ENCODE measurements at places on chromosomes 7 and 10.

- no peak for DNase-seq
Measured at GRCh38 chr7:25280181-25280580, 51.9 kb upstream of the NPVF start.

DNA sequence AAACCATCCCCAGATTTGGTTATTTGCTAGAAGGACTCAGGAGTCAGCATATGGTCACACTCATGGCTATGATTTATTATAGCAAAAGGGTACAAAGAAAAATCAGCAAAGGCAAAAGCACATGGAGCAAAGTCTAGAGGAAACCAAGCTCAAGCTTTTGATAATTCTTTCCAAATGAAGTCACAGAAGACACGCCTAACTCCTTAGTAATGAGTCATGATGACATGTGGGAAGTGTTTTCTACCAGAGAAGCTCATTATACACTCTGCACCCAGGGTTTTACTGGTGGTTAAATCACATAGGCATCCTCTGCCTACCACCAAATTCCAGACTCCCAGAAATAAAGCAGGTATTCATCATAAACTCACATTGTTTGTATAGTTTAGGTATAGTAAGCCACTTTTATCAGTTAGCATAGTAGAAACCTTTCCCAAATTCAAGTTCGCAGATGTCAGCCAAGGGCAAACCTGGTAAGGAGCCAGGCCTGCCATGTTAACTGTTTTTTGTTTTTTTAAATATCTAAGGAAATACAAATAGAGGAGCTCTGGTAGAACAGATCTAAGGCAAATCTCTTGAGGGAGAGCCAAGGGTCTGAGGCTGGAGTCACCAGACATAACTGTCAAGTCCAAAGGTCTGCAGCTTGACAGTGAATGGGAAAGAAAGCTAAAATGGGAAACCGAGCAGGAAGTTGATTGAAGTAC lies 15.4 kb upstream of the HIBADH start:
- DNase-seq = no peak

- DNase-seq = peak; percentile 1
Measured at GRCh38 chr10:83075016-83075814, 1064.1 kb upstream of the GHITM start.

GRCh38 chr10:131804551-131805295 lies 96.1 kb upstream of the PPP2R2D start:
- DNase-seq = no peak

- no peak for DNase-seq
Measured at GRCh38 chr7:132622081-132622480, 45.8 kb upstream of the PLXNA4 start.

GRCh38 chr7:47352394-47352968 lies 229.4 kb downstream of the TNS3 start:
- no peak for DNase-seq

DNA sequence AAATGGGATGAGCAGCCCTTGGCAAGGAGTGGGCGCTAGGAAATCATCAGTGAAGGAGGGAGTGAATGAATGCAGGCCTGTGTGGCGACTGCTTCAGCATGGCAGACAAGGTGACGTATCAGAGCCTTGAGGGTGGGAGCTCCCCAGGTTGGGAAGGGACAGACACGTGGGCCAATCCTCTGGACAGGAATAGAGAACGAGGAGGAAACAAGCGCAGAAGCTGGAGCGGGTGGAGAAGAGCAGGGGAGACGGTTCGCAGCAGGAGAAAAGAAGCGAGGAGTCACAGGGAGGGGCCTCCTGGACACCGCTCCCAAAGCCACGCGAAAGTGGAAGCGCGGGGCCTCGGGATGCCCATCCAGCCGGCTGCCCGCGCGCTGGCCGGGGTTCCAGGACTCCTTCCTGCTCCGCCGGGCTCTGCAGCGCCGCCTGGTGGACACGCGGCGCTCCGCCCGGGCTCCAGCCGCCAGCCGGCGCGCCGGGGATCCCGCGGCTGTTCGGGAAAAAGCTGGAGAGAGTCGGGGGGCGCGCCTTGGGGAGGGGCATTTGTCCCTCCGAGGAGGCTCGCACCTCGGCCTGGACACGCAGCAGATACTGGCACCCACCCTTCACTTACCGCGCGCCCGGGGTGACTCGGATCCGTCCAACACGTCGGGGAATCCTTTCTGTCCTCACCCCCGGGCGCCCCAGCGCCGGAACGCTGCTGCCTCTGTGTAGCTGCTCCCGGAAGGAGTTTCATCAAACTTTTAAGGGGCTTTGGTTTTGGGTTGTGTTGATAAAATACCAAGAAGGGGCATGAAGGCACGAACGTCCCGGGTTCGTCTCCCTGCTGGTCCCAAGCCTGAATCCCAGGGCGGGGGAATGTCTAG lies 6.3 kb downstream of the ZNF503 start:
- DNase-seq = no peak

DNA sequence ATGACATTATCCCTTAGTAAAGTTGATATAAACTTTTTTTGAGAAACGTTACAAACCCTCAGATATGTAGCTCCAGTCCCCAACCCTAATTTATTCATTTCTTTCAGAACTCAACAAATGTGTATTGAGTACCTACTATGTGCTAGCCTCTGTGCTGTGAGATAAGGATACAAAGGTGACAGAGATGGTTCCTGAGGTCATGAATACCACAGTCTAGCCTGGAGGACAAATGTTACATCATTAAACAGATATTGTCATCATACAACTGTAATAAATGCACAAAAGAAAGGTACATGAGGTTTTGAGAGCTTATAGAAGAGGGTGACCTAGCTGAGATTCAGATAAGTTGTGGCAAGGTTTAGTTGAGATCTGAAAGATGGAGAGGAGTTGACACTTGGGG lies 4.4 kb upstream of the WIPF3 start:
- no peak for DNase-seq

DNA sequence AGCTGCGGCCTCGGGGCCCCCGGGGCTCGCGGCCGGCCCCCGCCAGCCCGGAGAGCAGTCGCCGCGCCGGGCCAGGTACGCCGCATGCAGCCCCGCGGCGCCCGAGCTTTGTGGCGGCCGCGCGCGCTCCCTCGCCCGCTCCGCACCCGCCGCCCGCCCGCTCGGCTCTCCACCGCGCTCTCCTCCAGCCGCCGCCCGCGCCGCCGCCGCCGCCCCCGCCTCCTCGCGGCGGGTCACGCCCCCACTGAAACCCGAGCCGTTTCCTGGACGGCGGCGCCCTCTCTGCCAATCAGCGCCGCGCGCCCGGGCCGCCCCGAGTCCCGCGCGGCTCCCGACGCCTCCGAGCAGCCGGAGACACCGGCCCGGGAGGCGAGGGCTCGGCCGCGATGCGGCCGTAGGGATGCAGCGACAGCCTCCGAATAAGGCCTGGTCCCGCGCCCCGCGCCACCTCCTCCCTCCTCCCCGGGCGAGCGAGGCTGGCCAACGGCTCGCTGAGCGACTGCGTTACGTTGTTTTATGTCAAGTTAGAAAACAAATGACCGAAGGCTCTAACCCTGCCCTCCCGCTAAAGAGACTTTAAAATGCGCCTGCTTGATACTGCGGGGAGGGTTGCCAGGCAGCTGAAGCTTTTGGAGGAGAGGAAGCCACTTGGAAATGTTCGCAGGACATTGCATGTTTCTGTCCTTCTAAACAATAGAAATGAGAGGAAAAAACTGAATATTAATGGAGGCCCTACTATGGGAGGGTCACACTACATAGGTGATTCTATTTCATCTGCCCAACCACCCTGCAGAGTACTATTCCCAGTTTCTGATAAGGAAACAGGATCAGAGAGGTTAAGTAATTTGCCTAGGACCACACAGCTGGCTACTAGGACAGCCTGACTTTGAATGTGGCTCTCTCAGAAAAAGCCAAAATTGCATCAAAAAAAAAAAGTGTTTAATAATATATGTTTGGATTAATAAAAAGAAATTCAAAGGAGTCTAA lies at the start of gene FGFR2:
Gene FGFR2 (minus strand): TSS at position 182 of the 987 bp plus-strand sequence. CDS start 4,627 bp downstream, outside the sequence.
- no peak for DNase-seq

- DNase-seq = no peak
Measured at GRCh38 chr10:42553064-42553407, 85.3 kb downstream of the ZNF33B start.

DNA sequence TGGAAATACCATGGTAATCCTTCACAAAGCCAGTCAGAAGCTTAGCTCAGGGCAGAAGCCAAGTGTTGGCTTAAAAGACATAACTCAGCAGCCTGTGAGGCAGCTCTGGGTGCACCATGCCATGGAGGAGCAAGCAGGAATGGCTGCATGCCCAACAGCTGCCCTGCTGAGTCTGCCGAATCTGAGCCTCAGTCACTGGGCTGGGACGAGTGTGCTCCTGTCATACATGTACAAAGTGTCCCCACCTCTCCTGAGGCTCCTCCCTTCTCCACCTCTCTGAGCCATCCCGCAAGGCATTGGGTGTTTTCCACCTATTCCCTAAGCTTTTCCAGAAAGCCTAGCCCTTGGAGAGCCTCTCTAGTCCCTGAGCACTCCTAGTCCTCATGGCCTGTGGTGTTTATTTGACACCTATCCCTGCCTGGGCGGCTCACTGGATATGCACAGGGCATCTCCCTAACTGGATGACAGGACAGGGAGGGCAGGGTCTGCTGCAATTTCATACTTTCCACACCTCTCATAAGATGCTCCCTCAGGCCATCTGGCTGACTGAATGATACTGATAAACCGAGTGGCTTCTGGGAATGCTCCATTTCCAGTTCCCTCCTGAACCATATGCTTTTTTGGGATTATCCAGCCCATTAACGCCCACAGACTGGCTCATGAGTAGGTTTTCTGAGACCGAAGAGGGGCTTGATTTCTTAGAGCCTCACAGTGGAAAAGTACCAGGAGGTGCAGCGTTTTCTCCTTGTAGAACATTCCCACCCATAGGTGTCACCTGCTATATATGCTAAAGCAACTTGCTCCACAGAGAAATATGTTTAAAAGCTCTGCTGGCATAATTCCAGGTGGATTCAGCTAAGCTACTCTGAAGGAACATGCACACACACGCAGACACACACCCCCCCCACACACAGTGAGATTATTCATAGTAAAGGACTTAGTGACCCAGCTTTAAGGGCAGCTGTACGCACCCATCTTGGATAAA lies 199.3 kb downstream of the SNX10 start:
- DNase-seq = no peak

DNA sequence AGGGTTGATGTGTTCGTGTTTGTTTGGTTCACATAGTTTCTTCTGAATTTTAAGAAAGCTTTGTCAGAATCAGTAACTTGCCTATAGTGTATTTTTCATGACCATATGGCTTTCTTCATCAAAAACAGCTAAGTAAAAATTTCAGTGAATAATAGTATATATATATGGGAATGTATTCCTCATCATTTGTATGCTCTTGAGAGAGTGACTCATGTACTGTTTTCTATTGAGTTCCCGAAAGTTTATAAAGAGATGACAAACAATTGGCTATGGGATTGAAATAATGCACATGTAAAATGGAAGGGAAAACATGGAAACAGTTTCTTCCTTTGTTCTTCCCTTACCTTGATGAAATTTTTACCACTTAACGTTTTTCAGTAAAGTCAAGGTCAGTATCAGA lies 56.4 kb downstream of the KAT6B start:
- DNase-seq = no peak

DNA sequence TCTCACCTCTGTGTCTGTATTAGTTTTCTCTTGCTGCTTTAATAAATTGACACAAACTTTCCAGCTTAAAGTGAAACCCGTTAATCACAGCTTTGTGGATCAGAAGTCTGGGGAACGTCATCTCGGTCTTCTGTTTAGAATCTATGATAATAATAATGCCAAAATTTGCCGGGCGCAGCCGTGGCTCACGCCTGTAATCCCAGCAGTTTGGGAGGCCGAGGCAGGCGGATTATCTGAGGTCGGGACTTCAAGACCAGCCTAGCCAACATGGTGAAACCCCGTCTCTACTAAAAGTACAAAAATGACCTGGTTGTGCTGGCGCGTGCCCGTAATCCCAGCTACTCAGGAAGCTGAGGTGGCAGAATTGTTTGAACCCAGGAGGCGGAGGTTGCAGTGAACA lies 8.8 kb upstream of the ZPBP start:
- DNase-seq = no peak

- DNase-seq = no peak
Measured at GRCh38 chr10:43253461-43254198, 13.2 kb downstream of the RASGEF1A start.

GRCh38 chr7:15836041-15836440 lies 149.6 kb upstream of the MEOX2 start:
- DNase-seq = no peak

DNA sequence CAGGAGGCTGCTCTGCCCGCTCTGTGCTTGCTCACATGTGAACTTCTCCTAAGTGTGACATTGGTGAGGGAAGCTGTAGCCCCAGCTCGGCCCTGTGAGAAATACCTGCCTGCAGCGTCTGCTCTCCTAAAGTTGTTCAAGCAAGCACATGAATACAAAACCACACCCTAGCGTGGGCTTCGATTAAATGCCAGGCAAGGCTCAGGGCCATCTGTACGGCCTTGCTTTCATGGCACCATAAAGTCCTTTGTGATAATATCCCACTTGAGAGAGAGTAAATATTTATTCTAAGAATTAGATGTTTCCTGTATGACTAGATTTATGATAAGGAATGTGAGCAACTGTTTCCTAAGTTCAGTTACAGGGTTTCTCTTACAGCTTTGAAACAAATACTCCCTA lies 262.8 kb upstream of the KLF14 start:
- DNase-seq = peak; percentile 14

DNA sequence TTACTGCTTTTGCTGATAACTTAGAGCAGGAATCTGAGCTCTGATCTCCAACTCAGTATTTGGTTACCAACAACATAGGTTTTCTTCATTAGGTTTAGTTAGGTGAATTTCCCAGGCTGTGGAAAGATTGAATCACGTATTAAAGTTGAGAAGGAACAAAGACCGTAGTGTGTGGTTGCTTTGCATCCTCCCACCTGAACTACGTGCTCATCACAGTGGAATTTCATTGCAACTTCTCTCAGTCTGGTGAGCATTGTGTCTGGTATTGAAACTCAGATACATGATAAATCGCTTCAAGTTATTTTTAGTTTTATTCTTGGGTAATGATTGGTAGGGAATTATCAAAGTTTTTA lies 139.4 kb upstream of the AKR1E2 start:
- no peak for DNase-seq

DNA sequence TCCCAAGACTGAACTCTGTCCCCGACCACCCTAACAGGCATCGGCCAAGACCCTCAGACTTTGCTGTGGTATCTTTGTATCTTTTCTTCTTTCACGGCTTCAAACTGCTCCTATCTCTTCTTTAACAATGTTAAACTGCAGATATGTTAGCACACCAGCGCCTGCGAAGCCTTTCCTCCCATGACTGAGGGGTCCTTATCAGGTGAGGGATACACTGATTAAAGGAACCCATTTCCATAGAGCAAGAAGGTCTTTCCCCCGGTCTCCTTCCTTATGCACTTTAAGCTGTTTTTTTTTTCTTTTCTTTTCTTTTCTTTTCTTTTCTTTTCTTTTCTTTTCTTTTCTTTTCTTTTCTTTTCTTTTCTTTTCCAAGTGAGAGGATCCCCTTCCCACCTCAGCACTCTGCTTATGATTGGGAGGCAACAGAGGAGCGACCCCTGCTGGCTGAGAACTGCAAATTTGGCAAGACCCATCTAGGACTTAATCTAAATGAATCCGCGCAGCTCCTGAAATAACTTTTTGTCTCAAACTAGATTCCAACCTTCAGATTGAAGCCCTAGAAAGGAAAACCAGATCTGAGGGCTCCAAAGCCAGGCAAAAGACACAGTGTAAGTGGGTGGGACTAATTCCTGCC lies 109.9 kb downstream of the ITGB8 start:
- DNase-seq = no peak
